ENCODE measurements at places on chromosomes 3 and 15. TPM values are rescaled to one million over a fixed set of nuclear protein-coding genes. Genes with fewer than 3 reads are reported as not detected.
A peak's percentile ranks its signal among the peaks of the same experiment; 100 is the strongest.

DNA sequence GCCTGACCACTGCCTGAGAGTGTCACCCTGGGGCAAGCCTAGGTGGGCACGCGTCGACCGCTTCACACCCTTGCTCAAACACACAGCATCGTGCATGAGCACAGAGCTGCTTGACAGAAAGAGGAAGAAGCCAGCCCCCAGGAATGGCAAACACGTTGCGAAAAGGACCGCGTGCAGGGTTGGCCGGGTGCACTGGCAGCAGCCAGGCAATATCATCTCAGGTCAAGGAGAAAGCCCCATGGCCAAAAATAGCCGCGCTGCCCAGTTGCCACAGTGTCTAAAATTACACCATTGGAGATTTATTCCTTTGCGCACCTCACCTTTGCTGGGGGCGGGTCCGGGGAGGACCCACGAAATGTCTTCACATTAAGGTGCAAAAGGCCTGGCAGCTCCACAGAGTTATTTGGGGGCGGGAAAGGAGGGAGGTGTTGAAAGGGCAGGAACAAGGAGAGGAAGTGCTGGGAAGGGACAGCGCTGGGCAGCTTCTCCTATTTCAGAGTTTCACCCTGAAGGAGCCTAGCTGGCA lies 44.7 kb upstream of the NR2F2 start:
- DNase-seq, result no peak

- DNase-seq, result no peak
These were observed 64.0 kb downstream of the USP13 start for GRCh38 chr3:179716811-179717210.

DNA sequence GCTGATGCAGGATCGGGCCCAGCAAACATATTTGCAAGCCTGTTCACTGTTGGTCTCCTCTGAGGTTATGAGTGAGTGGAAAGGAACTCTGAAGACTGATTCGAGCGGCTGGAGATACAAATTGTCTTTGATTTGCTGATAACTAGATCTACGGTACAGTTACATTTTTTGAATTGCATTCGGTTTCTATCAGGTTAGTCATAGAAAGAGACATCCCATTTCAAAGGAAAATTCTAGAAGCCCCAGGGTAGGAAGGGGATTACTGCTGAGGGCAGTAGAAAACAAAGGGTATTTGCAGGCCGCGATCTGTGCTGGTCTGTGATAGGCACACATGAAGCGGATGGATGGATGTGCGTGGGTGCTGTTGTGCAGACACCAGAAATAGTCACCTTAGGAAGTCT lies 228.4 kb downstream of the ITPR1 start:
- DNase-seq, result no peak

DNA sequence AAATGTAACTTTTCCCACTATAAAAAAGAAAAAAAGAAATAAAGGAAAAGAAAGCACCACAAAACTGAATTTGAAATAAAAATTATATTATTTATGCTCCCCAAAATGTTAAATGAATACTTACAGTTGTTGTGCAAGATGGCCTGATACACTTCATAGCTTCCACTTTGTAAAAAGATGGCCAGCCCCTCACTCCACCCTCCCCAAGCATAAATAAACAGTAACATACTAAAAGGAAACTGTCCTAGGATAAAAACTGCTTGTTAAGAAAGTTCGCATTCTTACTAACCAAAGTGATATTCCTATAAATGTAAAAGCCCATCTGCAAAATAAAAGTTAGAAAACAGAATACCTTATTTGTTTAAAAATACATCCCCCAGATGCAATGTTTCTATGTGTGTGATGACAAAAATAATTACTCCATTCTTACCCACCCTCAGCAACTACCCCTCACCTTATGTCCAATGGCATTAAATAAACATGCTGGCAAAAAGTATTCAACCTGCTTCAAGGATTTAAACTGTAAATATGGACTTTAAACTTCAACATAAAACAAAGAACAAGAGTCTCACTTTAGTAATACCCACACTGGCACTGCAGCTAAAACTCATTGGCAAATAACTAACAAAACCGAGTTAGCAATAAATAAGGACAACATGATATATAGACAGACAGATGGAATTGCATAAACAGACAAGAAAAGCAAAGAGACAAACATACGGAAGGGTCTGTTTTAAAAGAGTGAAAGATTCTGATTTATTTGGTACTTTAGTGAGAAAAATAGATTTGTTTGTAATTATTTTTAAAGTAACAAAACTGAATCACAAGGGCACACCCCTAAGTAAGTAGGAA lies 47.7 kb downstream of the ZBTB20 start:
- no peak for DNase-seq

- no peak for DNase-seq
These were observed 8.8 kb downstream of the DLL4 start for GRCh38 chr15:40937762-40938535.

SLC38A3 gene
- 8.1 TPM for total RNA-seq

GRCh38 chr15:65868546-65869125 lies 655 bp upstream of the RAB11A start:
- no peak for DNase-seq

GRCh38 chr3:42177068-42177800 lies 86.1 kb downstream of the TRAK1 start:
- no peak for DNase-seq

PTH1R gene
- 8.1 TPM for total RNA-seq

- DNase-seq, result no peak
These were observed 551.2 kb upstream of the CCDC54 start for GRCh38 chr3:106825962-106826605.

GRCh38 chr3:171346582-171347300 lies 113.5 kb downstream of the TNIK start:
- peak; percentile 58 for DNase-seq

GRCh38 chr3:165644331-165644730 lies 192.9 kb downstream of the BCHE start:
- DNase-seq, result no peak

GRCh38 chr3:122937745-122938144 lies 89.8 kb downstream of the SEMA5B start:
- no peak for DNase-seq

HEXA gene
- total RNA-seq, result 64.5 TPM

GRCh38 chr3:104190681-104191080 lies 1176.0 kb upstream of the ALCAM start:
- DNase-seq, result no peak

GRCh38 chr3:141440942-141441341 lies 45.9 kb upstream of the RASA2 start:
- DNase-seq, result no peak
